ENCODE measurements at places on chromosomes 12 and 14.
A peak's percentile ranks its signal among the peaks of the same experiment; 100 is the strongest.

DNA sequence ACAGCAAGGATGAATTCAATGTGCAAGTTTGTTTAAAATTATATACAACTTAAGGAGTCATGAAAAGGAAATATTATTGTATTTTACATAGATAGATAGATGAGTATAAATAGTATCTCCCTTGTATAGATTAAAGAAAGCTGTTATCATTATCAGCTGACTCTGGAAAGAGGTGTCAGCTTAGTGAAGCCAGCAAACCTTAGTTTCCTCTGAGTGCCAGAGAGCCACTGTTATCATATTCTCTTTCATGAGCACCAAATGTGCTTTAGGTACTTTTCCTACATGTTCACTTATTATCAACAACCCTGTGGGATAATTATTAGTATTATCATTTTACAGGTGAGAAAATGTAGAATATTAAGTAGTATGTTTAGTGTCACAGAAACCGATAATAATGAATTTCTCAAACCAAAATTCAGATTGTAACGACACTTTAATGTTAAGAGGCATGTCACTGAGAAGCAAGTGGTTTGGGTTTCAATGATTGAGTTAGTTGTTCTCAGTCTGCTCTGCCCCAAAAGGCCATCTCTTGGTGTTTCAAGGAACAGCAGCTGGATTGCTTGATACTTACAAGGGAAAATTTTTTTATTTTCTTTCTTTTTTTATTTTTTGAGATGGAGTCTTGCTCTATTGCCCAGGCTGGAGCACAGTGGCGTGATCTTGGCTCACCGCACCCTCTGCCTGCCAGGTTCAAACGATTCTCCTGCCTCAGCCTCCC lies 53.7 kb downstream of the PLEKHA5 start:
- peak; percentile 45 for DNase-seq

DNA sequence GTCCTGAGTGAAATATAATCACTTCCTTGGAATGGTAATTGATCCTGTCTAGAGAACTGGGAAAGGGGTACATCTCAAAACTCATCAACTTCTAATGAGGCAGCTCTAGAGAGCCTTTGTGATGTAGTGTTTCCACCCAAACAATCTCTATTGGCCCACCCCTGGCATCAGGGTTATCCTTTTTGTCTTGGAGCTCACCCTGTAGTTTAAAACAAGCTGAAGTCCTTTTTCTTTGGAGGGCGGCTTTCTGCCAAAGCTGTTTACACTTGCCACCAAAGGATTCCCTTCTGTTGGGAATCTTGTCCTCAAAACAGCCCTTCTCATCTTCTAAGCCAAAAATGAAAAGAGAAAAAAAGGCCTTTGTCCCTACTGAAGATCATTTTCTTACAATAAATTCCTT lies 60.6 kb upstream of the GTF2A1 start:
- DNase-seq = no peak

DNA sequence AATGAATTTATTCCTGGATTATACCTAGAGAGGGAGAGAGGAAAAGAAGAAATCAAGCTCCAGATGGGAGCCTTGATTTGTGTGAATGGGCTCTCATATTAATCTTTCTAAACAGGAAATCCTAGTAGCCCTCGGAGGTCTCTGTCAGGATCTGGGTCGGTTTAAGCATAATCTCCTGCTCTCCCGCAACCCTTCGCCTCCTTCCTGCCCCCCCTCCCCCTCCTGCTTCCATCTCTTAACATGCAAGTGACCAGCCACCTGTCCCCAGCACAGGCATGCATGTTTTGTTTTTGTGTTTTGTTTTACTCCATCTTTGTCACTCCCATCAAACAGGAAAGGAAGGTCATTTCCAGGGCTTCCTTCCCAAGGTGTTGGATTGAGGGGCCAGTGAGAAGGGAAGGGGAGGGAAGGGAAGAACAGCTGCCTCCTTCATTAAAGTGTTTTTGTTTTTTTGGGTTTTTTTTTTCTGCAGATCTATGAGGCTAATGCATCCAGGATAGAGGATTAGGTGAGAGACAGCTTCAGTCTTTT lies 4.8 kb upstream of the KCNA5 start:
- DNase-seq = no peak

DNA sequence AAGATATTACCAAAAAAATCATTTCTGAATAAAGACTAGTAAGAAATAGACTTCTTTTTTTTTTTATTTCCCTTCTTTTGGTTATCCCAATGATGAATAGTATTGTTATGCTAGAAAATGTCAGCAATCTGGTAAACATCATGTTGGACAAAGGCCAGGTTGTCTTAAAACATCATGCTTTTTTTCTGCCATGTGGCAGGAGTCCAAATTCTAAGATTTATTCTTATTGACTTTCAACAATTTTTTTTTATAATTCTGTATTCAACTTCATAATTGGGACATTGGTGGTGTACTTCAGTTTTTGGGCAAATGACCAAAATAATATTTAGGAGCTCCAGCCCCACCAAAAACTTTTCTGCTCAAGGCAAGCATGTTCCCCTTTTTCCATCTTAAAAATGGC lies 10.5 kb downstream of the DCN start:
- DNase-seq = no peak

GRCh38 chr12:85509857-85510256 lies 229.8 kb downstream of the ALX1 start:
- peak; percentile 7 for DNase-seq

- no peak for DNase-seq
Observed at GRCh38 chr14:78308079-78308478, 137.9 kb downstream of the NRXN3 start.
